COLO829 (cell line): ENCODE measurements at places on chromosomes 1 and 21.

DNA sequence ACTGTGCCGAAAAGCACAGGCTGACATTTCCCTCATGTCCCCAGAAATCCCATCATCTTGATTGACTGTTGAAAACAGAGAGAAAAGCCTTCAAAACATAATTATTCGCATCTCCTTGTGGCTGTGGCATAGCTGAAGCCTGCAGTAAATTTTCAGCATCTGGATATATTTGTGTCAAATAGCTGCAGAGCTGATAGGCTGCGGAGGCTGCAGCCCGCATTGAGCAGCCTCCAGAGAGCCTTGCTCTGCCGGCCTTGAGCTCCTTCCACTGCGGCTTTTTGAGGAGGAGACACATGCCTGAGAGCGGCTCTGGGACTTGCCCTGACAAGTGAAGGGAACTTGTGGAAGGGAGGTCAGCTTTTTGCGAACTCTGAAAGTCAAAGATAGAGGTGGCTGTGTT, 144.7 kb downstream of the RYR2 start:
- no peak for DNase-seq

- DNase-seq, result no peak
Measured at GRCh38 chr1:163650624-163651023, 328.9 kb downstream of the NUF2 start.

- DNase-seq, result no peak
Measured at GRCh38 chr1:95409901-95410300, 175.9 kb downstream of the RWDD3 start.

GRCh38 chr1:10635992-10636391, 160.5 kb downstream of the CASZ1 start:
- DNase-seq, result no peak

- DNase-seq, result no peak
Measured at GRCh38 chr1:86938450-86938849, 24.0 kb downstream of the HS2ST1 start.

GRCh38 chr1:87106867-87107266, 192.4 kb downstream of the HS2ST1 start:
- no peak for DNase-seq

DNA sequence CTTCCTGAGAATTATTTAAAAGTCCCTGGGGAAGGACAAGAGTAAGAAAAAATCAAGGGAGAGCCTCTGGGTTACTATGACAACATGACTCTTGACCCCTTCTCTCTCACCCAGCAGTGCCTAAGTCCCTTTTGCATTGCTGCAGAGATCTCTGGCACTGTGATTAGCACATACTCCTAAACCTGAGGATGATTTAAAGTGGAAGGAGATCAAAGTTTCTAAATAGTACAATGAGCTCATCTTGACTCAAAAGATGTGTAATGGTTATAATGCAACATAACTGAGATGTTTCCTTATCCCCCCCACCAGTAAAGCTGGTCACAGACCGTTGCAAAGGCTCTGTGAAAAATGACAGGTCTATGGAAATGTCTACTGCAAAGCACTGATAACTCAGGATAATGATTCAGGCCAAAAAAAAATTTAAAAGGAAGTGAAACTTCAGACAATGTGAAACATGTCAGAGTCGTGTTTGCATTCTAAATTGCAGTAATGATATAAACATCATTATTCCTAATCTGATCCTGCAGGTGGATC, 519.2 kb downstream of the KIF26B start:
- no peak for DNase-seq
